CD4-positive, alpha-beta T cell (primary cell): ENCODE measurements at places on chromosomes 7 and 10. TPM values are rescaled to one million over a fixed set of nuclear protein-coding genes. Genes with fewer than 3 reads are reported as not detected.

The ACSM6 gene
- not detected for total RNA-seq

The CFAP43 gene
- total RNA-seq, result not detected

The LRRTM3 gene
- total RNA-seq, result not detected

The FAM25C gene
- total RNA-seq, result not detected

The CALCR gene
- not detected for total RNA-seq

The HOXA7 gene
- total RNA-seq, result not detected

DNA sequence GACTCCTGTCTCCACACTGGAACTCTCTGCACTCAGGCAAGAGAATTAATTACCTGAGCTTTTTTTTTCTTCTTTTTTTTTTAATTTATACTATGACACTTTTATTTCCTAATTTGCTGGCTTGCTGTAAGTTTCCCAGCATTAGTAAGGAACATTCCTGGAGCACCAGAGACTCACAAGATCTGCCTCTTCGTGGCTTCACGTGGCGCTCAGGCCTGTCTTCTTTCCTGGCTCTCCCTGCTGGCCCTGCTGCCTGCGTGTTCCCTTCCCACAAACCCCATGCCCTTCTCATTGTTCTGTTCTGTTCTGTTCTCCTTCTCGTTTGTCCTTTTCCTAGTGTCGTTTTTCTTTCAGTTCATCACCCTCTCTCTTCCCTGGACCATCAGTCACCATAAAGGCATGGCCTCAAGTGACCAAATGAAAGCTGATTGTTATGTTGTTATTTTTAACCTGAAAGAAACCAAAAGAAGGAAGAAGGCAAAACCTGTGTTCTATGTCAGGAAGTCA lies 591.6 kb upstream of the PFKP start:
- H3K27ac ChIP-seq, result no peak overlapping the region
- no peaks in the 10 kb centered on the region for H3K36me3 ChIP-seq
- H3K4me1 ChIP-seq, result no peaks in the 10 kb centered on the region
- H3K27me3 ChIP-seq, result no peaks in the 10 kb centered on the region

DNA sequence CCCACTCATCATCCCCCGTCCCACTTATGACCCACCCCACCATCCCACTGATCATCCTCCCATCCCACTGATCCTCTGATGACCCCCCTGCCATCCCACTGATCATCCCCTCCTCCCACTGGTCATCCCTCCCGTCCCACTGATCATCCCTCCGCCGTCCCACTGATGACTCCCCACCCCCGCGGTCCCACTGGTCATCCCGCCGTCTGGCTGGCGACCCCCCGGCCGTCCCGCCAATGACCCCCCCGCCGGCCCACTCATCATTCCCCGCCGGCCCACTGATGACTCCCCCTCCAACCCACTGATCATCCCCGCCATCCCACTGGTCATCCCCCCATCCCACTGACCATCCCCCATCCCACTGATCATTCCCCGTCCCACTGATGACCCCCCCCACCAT lies 161.1 kb downstream of the GRM8 start:
- no peak for DNase-seq
- H3K36me3 ChIP-seq, result no peaks in the 10 kb centered on the region
- no peaks in the 10 kb centered on the region for H3K27me3 ChIP-seq
- H3K27ac ChIP-seq, result no peak overlapping the region

GRCh38 chr7:87213811-87214210 lies 5.7 kb downstream of the TMEM243 start:
- H3K36me3 ChIP-seq, result peaks cover 19% of the 10 kb centered on the region
- H3K4me1 ChIP-seq, result peaks cover 91% of the 10 kb centered on the region
- H3K27me3 ChIP-seq, result no peaks in the 10 kb centered on the region
- no peak overlapping the region for H3K27ac ChIP-seq

GRCh38 chr7:82701949-82702348 lies 258.4 kb upstream of the CACNA2D1 start:
- H3K36me3 ChIP-seq, result no peaks in the 10 kb centered on the region
- H3K27ac ChIP-seq, result no peak overlapping the region
- H3K4me1 ChIP-seq, result no peaks in the 10 kb centered on the region
- no peak overlapping the region for H3K4me3 ChIP-seq
- DNase-seq, result no peak

- H3K27me3 ChIP-seq, result no peaks in the 10 kb centered on the region
- H3K27ac ChIP-seq, result no peak overlapping the region
- no peaks in the 10 kb centered on the region for H3K36me3 ChIP-seq
- no peak overlapping the region for H3K4me3 ChIP-seq
These were observed 137.8 kb downstream of the SPAG6 start for GRCh38 chr10:22483132-22483531.

- H3K27me3 ChIP-seq, result no peaks in the 10 kb centered on the region
- no peaks in the 10 kb centered on the region for H3K36me3 ChIP-seq
- DNase-seq, result no peak
- no peak overlapping the region for H3K4me3 ChIP-seq
- no peak overlapping the region for H3K27ac ChIP-seq
- H3K4me1 ChIP-seq, result peaks cover 46% of the 10 kb centered on the region
These were observed 246.7 kb downstream of the CAMK1D start for GRCh38 chr10:12595936-12596576.

DNA sequence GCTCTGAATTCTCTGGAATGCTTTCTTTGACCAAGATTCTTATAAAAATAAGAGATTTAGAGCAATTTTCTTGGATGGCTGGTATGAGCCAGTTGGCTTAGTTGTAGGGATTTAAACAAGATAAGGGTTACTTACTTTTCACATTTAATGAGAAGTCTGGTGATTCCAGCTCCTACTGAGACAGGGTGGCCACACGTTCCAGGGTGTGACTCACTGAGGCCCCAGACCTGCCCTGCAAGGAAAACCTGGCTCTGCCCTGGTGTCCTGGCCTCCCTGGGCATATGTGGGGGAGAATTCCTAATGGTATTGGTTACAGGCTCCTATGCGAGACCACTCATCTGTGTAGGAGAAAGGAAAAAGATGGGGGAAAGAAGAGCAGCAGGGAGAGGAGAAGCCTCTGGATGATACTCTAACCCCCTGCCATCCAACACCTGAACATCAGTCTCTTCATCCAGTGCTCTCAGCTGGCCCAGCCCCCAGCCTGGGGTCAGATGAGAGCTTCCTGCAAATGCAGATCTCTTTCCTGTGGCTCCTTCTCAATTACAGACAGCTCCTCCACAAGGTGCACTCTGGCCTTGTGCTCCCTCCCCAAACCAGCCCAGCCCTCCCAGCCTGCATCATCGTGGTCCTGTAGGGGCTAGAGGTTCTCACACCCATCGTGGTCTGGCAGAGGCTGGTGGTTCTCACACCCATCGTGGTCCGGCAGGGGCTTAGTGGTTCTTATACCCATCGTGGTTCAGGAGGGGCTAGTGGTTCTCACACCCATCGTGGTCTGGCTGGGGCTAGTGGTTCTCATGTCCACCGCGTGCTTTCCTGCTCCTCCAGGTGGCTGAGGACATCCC lies 139.9 kb downstream of the EGFR start:
- no peaks in the 10 kb centered on the region for H3K36me3 ChIP-seq
- no peaks in the 10 kb centered on the region for H3K4me1 ChIP-seq
- no peak overlapping the region for H3K27ac ChIP-seq
- H3K27me3 ChIP-seq, result no peaks in the 10 kb centered on the region

DNA sequence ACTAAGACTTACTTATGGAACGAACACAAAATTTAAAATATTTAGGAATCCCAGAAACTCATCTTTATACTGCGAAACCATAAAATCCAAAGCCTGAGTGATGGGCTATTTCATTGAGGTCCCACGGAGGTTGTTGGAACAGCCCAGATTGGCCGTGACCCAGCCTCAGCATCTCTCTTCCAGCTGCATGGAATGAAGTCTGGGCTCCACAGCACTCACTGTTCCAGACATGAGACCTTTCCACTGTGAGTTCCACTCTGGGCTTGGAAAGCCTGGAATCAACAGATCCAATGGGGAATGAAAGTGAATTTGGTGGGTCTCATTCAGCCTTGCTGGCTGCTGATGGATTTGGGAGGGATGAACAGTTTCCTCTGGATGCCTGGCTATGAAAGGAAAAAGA lies 184.9 kb downstream of the EMX2 start:
- no peak for DNase-seq
- no peaks in the 10 kb centered on the region for H3K4me1 ChIP-seq
- peaks cover 9% of the 10 kb centered on the region for H3K27me3 ChIP-seq
- H3K36me3 ChIP-seq, result no peaks in the 10 kb centered on the region

- H3K27me3 ChIP-seq, result no peaks in the 10 kb centered on the region
- peaks cover 42% of the 10 kb centered on the region for H3K36me3 ChIP-seq
- H3K4me3 ChIP-seq, result no peak overlapping the region
- H3K4me1 ChIP-seq, result no peaks in the 10 kb centered on the region
These were observed 175.6 kb downstream of the ELFN1 start for GRCh38 chr7:1845536-1846311.

GRCh38 chr7:130901209-130901783 lies 167.3 kb upstream of the KLF14 start:
- H3K27me3 ChIP-seq, result no peaks in the 10 kb centered on the region
- H3K4me3 ChIP-seq, result no peak overlapping the region
- peaks cover 83% of the 10 kb centered on the region for H3K36me3 ChIP-seq
- DNase-seq, result no peak

GRCh38 chr10:8365935-8366911 lies 311.7 kb downstream of the GATA3 start:
- peaks cover 32% of the 10 kb centered on the region for H3K4me1 ChIP-seq
- H3K4me3 ChIP-seq, result no peak overlapping the region
- H3K36me3 ChIP-seq, result no peaks in the 10 kb centered on the region
- DNase-seq, result peak; percentile 61
- peak overlapping the region; percentile 50 for H3K27ac ChIP-seq

DNA sequence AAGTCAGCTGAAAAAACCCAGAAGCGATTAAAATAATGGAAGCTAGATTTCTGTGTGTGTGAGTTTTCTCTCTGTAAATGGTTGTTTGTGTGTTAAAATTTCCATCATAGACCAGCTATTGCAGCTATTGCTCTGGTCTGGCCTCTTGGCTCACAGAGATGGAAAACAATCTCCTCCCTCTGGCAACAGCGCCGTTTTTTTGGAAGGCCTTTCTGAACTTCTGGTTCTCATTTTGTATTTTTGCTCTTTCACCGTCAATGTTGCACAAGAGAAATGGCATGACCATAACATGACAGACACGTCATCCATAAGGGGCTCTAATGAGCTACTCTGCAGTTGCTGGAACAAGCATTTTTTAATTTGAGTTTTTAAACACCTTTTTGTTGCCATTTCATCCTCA lies 91.0 kb downstream of the CUBN start:
- no peaks in the 10 kb centered on the region for H3K27me3 ChIP-seq
- DNase-seq, result no peak
- H3K4me1 ChIP-seq, result peaks cover 4% of the 10 kb centered on the region
- H3K36me3 ChIP-seq, result peaks cover 2% of the 10 kb centered on the region
- no peak overlapping the region for H3K4me3 ChIP-seq

DNA sequence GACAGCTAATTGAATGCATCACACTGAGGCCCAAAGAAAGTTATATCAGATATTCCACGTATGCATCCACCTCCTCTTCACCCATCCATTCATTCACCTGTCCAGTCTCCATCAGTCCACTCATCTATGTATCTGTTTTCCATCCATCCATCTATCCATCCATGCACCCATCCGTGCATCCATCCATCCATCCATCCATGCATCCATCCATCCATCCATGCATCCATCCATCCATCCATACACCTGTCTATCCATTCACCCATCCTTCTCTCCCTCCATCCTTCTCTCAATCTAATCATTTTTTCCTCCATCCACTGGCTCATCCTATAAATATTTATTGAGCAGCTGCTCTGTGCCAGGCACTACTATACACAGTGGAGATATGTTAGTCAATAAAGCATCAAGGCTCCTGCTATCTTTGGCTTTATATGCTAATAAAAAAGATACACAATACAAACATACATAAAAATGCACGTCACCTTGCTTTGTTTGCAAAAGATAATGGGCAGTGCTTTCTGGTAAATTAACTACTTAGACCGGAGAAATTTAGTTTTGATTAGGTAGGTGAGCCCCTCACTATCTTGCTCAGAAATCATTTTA lies 442.0 kb upstream of the KLF6 start:
- DNase-seq, result no peak
- H3K27ac ChIP-seq, result no peak overlapping the region
- H3K27me3 ChIP-seq, result no peaks in the 10 kb centered on the region
- no peaks in the 10 kb centered on the region for H3K36me3 ChIP-seq

DNA sequence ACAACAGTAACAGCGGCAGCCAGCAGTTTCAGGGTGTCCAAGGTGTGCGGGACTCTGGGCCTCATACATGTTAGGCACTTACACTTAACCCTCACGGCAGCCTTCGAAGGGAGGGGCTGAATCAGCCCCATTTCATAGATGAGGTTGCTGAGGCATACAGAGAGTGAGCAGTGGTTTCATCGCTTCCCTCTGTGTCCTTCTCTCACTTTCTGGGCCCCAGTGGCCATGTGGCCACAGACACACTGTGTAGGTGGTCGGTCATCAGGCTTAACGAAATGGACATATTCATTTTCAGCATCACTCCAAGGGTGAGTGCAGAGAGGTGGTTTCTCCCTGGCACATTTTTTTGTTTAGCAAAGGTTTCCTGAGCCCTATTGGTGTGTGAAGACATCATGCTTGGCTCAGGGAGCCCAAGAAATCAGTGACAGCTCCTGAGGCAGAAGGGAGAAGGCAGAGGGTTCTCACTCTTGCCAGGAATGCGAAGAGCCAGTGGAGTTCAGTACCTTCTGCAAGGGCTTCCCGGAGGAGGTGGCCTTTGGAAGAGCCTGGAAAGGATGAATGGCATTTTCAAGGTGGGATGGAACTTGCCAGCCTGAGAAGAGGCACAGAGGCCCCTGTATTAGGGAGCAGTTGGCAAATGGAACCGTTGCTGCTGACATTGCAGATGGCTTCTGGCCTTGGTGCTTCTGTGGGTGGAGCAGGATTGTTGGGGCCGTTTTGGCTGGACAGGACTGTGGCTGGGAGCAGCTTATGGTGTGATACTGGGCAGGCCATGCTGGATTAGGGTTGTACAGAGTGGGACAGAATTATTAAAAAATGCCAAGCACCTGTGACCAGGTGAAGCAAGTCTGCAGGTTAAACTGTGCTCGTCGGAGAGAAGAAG lies 61.7 kb upstream of the PPIF start:
- H3K27ac ChIP-seq, result peak overlapping the region; percentile 55
- DNase-seq, result peak; percentile 50
- H3K4me1 ChIP-seq, result peaks cover 53% of the 10 kb centered on the region
- H3K27me3 ChIP-seq, result no peaks in the 10 kb centered on the region
- peak overlapping the region; percentile 24 for H3K4me3 ChIP-seq

- DNase-seq, result no peak
- H3K27ac ChIP-seq, result no peak overlapping the region
- H3K4me3 ChIP-seq, result no peak overlapping the region
- H3K27me3 ChIP-seq, result no peaks in the 10 kb centered on the region
- H3K36me3 ChIP-seq, result no peaks in the 10 kb centered on the region
These were observed 108.9 kb downstream of the DNAH11 start for GRCh38 chr7:21651697-21652096.

- H3K27ac ChIP-seq, result no peak overlapping the region
- no peaks in the 10 kb centered on the region for H3K27me3 ChIP-seq
- no peaks in the 10 kb centered on the region for H3K36me3 ChIP-seq
- H3K4me3 ChIP-seq, result no peak overlapping the region
- H3K4me1 ChIP-seq, result no peaks in the 10 kb centered on the region
These were observed 129.8 kb upstream of the TMEM229A start for GRCh38 chr7:124162667-124163066.

DNA sequence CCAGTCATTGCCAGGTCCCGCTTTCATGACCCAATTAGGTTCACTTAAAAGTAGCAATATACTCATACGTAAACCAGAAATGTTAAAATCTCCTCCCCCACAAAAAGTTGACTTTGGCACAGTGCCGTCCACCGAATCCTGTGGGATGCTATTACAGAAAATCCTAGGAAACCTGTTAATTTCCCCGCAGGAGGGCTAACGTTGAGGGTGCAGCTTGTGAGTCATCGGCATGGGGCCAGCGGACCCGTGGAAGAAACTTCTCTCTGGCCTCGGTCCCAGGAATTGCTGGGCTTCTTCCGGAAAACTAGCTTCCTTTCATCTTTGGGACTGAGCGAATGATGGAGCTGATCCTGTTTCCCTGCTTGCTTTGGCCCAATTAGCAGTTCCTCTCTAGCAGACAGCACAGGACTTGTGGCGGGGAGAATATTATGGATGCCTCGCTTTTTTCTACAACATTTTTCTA lies 13.5 kb downstream of the CRYGN start:
- no peaks in the 10 kb centered on the region for H3K27me3 ChIP-seq
- H3K27ac ChIP-seq, result no peak overlapping the region
- H3K36me3 ChIP-seq, result no peaks in the 10 kb centered on the region
- no peak for DNase-seq
